ENCODE measurements at places on chromosomes 5 and 9.

DNA sequence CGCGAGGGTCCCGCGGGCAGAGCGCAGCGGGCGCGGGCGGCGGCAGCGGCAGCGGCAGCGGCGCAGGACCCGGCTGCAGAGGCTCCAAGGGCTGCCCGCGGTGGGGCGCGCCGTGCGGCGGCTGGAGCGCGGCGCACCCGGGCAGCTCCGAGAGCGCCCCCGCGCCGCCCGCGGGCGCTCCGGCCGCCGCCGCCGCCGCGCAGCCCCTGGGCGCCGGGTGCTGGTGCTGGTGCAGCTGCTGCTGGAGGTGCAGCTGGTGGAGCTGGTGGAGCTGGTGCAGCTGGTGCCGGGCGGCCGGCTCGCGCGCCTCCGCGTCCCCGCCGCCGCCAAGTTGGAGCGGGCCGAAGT lies 644 bp downstream of the IER5L start:
- no peak for DNase-seq

GRCh38 chr5:71829206-71829605 lies 110.1 kb downstream of the CARTPT start:
- no peak for DNase-seq

DNA sequence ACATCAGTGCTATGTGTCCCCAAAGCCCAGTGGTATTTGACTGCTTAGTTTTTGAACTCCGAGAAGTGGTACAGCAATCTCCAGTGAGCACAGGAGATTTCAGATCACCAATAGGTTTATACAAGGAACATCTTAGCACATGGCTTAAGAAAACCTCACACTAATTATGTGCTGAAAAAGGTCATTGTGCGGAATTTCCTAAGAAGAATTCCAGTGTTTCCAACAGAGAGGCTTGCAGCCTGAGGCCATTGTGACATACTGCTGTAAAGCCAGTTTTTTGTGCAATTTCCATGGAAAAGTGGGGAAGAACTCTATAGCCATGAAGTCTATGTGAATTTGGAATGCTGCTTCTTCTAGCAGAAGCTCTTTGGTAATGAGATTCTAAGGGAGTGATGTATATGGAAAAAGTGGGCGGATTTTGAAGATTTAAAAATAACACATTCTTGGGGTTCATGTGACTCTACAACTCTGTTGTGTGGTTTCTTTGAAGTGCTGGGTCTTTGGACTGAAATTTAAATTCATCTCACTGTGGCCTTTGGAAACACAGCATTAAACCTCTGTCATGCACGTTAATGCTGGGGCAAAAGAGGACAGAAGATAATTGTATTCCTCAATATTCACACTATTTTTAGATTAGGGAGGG lies 110.5 kb upstream of the CD180 start:
- DNase-seq: no peak

DNA sequence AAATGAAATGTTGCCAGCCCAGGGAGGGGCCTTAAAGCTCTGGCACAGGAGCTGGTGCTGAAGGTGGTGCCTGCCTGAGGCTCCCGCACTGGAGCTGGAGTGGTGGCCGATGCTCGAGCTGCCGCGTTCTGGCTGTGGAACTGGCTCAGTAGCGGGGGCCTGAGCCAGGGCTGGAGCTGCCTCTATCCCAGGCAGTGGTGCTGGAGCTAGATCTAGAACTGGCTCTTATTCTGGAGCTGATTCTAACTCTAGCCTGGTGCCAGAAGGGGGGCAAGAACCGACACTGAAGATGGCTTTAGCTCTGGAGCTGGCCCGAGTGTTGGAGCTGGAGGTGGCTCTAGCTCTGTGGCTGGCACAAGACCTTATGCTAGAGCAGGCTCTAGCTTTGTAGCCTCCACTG lies 19.2 kb downstream of the OBP2B start:
- DNase-seq: no peak

- DNase-seq: peak; percentile 26
Measured at GRCh38 chr5:36389245-36389644, 87.5 kb upstream of the RANBP3L start.

GRCh38 chr5:176730815-176731475 lies 79.4 kb upstream of the UNC5A start:
- DNase-seq: no peak

- no peak for DNase-seq
Measured at GRCh38 chr5:160833806-160834205, 18.2 kb downstream of the ATP10B start.

Measured in testis (tissue), 5 donors.